Endothelial cell of umbilical vein (primary cell): ENCODE measurements at places on chromosomes 1 and 21.

DNA sequence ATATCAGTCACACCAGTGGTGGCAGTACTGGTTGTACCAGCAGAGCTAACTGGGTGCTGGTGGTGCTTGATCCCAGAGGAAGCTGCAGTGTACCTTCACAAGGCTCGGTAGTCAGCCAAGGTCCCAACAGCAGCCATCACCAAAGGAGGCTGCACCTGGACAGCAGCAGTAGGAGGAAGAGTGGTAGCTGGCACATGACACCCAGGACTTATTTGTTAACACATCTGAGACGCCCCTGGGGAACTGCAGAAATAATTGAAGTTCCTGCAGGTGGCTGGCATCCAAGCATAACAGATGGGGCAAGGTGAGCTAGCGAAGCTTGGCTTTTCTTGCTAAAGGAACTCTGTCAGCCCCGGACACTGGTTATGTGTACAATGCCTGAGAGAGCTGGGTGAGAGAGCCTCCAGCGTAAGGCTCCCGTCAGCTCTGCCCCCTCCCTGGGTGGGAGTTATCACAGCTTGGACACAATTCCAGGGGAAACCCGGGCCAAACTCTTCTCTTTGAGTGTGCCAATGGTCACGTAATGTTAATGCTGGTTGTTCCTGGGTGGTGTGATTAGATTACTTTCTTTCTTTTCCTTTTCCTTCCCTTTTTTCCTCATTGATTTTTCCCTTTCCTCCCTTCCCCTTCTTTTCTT lies 29.1 kb upstream of the PARP1 start:
- no peak for DNase-seq
- H3K4me1 ChIP-seq: no peaks in the 10 kb centered on the region
- H3K36me3 ChIP-seq: no peaks in the 10 kb centered on the region
- no peak overlapping the region for H3K4me3 ChIP-seq

- H3K27ac ChIP-seq: no peak overlapping the region
- no peaks in the 10 kb centered on the region for H3K4me1 ChIP-seq
- H3K36me3 ChIP-seq: no peaks in the 10 kb centered on the region
- no peak overlapping the region for H3K4me3 ChIP-seq
- no peaks in the 10 kb centered on the region for H3K27me3 ChIP-seq
These were observed 33.8 kb upstream of the RCAN3 start for GRCh38 chr1:24468685-24469316.

DNA sequence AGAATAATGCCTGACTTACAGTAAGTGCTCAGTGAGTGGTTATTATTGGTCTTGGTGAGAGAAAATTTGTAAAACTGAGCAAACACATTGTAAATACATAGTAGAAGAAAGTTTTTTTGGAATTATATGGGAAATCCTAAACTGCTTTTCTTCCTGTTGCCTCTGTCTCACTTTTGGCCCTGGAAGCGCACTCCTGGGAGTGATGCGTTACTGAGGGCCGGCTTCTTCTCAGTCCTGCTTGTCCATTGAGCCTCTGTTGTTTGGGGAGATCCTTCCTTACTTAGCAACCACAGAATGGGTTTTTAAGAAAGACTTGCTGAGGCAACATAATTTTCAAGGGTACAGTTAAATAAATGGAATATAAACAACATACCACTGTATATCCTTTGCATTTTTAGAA lies 166.0 kb downstream of the EDEM3 start:
- no peaks in the 10 kb centered on the region for H3K27me3 ChIP-seq
- no peak overlapping the region for H3K27ac ChIP-seq
- DNase-seq: no peak
- H3K36me3 ChIP-seq: no peaks in the 10 kb centered on the region
- H3K4me1 ChIP-seq: no peaks in the 10 kb centered on the region
- H3K4me3 ChIP-seq: no peak overlapping the region

GRCh38 chr1:203263496-203263895 lies 34.0 kb upstream of the CHIT1 start:
- H3K36me3 ChIP-seq: no peaks in the 10 kb centered on the region
- no peaks in the 10 kb centered on the region for H3K27me3 ChIP-seq
- peaks cover 4% of the 10 kb centered on the region for H3K4me1 ChIP-seq
- H3K4me3 ChIP-seq: no peak overlapping the region

DNA sequence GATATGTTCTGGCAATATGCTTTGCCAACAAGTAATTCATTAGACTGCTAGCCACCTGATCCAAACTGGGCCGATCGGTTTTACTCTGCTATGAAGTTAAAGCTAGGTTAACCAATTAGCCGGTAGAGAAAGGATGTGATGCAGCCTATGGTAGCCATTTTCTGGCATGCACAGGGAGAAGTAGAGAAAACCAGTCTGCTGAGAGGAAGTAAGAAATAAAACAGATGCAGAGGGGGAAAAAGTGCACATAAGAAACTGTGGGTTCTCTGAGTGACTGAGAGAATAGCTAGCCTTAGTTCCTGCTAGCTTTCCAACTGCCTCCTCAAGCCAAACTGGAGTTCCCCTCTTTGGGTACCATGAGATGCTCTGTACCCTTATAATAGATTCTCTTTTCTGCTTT lies 52.8 kb downstream of the ARID4B start:
- no peaks in the 10 kb centered on the region for H3K4me1 ChIP-seq
- H3K4me3 ChIP-seq: no peak overlapping the region
- no peak for DNase-seq
- no peak overlapping the region for H3K27ac ChIP-seq
- no peaks in the 10 kb centered on the region for H3K36me3 ChIP-seq

DNA sequence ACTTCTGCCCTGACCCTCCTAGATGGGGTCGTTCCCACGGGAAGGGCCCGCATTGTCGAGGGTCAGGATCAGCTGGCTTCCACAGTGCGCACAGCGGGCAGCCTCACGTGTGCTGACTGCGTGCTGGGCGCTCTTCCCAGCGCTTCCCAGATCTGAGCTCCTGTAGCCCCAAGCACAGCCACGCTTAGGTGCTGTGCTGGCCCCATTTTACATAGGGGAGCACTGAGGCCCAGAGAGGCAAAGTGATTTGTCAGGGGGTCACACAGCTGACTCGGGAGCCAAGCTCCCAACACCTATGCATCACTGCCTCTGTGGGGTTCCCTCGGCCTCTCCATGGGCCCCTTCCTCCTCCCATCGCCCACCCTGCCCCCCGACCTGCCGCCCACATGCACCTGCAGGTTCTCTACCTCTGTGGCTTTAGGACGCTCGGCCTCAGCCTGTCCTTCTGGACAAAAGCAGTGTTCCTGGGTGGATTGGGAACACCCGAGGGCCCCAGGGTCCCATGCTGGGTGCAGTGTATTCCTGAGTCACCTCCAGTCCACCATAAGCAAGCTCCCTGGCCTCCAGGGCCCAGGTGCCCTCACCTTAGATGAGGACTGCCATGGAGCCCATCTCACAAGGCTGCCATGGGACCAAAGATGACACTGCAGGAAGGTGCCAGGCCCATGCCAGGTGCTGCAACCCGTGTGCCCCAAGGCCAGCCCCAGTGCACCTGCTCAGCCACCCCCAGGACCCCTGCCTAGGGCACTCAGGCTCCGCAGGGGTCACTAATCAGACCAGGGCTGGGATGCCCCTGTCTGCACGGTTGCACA lies 23.3 kb downstream of the TFF3 start:
- H3K4me3 ChIP-seq: no peak overlapping the region
- H3K36me3 ChIP-seq: no peaks in the 10 kb centered on the region
- no peaks in the 10 kb centered on the region for H3K27me3 ChIP-seq
- no peak overlapping the region for H3K27ac ChIP-seq
- no peak for DNase-seq

GRCh38 chr1:201888282-201889089 lies at the start of gene SHISA4:
TSS of gene SHISA4 (plus strand) at chr1:201888898. CDS start at chr1:201888995, 97 bp downstream.
- H3K4me3 ChIP-seq: peak within 1 kb of the TSS; percentile 53
- H3K27me3 ChIP-seq: no peaks in the 10 kb centered on the region
- peaks cover 9% of the 10 kb centered on the region for H3K4me1 ChIP-seq

DNA sequence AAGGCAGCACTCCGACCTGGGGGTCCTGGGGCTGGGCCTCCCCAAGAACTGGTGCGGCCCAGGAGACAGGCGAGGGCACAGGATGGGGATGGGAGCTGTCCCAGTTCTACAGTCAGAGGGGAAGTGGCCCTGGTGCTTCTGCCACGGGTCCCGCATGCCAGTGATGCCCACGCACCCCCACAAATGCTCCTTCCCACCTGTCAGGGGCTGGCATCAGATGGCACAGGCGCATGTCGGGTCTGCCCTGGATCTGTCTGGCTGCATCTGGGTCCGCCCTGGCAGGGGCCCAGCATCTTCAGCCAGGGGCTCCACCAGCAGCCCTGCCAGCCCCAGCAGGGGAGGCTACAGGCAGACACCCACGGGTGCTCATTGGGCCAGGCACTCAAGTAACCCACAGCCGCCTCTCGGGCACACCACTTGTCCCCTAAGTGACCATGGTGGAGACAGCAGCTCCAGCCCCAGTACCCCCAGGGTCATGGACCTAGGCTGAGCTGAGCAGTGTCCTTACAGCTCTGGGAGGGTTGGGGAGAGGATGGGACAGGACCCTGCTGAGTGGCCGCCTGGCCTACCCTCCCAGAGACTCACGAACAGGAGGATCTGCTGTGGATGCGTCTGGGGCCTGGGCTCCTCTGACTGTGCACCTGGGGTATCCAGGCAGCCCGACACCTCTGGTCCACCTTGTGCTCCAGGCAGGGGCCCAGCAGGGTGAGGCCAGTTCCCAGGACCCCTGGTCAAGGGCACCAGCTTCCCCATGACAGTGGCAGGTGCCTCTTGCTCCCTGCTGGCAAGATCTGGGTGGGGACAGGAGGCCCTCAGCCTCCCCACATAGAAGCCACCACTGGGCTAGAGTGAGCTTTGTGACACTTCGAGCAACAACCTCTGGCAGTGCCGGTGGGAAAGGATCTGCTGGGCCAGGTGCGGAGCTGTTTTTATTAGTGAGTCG lies 5.4 kb downstream of the SMIM1 start:
- H3K4me3 ChIP-seq: no peak overlapping the region
- H3K36me3 ChIP-seq: peaks cover 3% of the 10 kb centered on the region
- H3K27ac ChIP-seq: no peak overlapping the region
- no peaks in the 10 kb centered on the region for H3K4me1 ChIP-seq
- DNase-seq: no peak

- no peak overlapping the region for H3K4me3 ChIP-seq
- peaks cover 16% of the 10 kb centered on the region for H3K4me1 ChIP-seq
- H3K27me3 ChIP-seq: no peaks in the 10 kb centered on the region
- H3K36me3 ChIP-seq: no peaks in the 10 kb centered on the region
- no peak overlapping the region for H3K27ac ChIP-seq
- no peak for DNase-seq
These were observed 13.4 kb downstream of the LAPTM5 start for GRCh38 chr1:30744060-30744756.

GRCh38 chr1:81547261-81547911 lies 253.3 kb upstream of the ADGRL2 start:
- H3K36me3 ChIP-seq: no peaks in the 10 kb centered on the region
- no peak for DNase-seq
- H3K27ac ChIP-seq: no peak overlapping the region
- H3K27me3 ChIP-seq: no peaks in the 10 kb centered on the region

DNA sequence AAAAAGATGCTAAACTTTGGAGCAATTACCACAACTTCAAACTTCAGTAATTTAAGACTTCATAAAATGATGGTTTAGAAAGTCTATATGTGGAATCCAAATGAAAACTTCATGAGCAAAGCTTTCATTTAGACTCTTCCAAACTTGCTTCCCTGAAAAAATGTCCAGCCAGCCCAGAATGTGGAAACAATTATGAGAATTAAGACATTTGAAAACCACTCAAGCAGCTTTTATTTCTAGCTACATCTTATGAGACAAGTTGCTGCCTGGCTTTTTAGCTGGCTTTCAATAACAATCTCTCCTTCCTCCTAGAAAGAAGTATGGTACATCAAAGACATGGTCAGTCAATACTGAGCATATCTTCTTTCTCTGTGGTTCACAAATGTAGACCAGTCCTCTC lies 21.8 kb downstream of the LPAR3 start:
- no peaks in the 10 kb centered on the region for H3K4me1 ChIP-seq
- DNase-seq: no peak
- no peak overlapping the region for H3K4me3 ChIP-seq
- H3K27me3 ChIP-seq: peaks cover 6% of the 10 kb centered on the region
- no peaks in the 10 kb centered on the region for H3K36me3 ChIP-seq

DNA sequence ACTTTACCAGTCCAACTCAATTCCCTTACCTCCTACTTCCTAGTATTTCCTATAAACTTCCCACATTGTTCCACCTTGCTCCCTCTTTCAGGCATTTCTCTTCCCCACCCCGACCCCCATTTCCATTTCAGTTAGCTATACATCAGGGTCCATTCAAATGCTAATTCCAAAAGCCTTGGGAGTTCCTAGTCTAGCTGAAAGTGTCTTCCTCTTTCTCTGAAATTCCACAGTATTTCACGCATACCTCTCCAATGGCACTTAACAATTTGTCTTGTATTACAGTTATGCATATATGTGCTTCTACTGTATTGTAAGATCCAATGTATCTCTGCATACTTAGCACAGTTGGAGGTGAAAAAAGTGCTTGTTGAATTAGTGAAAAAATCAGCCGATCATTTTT lies 94.9 kb downstream of the ZNF644 start:
- H3K4me1 ChIP-seq: no peaks in the 10 kb centered on the region
- DNase-seq: no peak
- H3K4me3 ChIP-seq: no peak overlapping the region
- no peaks in the 10 kb centered on the region for H3K27me3 ChIP-seq
- no peak overlapping the region for H3K27ac ChIP-seq
- no peaks in the 10 kb centered on the region for H3K36me3 ChIP-seq

- H3K36me3 ChIP-seq: no peaks in the 10 kb centered on the region
- peaks cover 30% of the 10 kb centered on the region for H3K4me1 ChIP-seq
- H3K4me3 ChIP-seq: no peak overlapping the region
These were observed 51.4 kb upstream of the RGS1 start for GRCh38 chr1:192524223-192524622.

GRCh38 chr21:38958940-38959691 lies 153.4 kb downstream of the ETS2 start:
- no peaks in the 10 kb centered on the region for H3K36me3 ChIP-seq
- H3K4me3 ChIP-seq: no peak overlapping the region
- no peaks in the 10 kb centered on the region for H3K4me1 ChIP-seq
- H3K27ac ChIP-seq: no peak overlapping the region

GRCh38 chr1:31843506-31843905 lies 27.7 kb upstream of the SPOCD1 start:
- no peaks in the 10 kb centered on the region for H3K27me3 ChIP-seq
- no peaks in the 10 kb centered on the region for H3K4me1 ChIP-seq
- H3K36me3 ChIP-seq: no peaks in the 10 kb centered on the region
- H3K27ac ChIP-seq: no peak overlapping the region

- no peak overlapping the region for H3K4me3 ChIP-seq
- no peak overlapping the region for H3K27ac ChIP-seq
- DNase-seq: no peak
These were observed 636.4 kb downstream of the SMYD3 start for GRCh38 chr1:245870698-245871097.

DNA sequence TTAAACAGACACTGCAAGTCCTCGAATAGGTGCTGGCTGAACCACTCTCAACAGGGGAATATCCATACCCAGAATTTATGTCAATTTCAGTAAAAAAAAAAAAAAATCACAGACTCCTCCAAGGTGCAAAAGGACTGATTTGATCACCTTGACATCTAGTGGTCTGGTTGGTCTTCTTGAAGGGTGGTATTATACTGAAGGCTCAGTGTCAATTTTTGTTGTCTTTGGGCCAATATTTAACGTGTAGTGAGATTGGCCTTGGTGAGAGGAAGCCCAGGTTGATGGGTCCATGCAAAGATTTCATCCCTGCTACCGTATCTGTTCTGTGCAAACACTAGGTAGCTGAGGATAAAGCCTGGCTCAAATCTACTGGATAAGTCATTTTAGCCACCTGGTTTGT lies 4.0 kb upstream of the GBP5 start:
- H3K4me1 ChIP-seq: no peaks in the 10 kb centered on the region
- no peaks in the 10 kb centered on the region for H3K27me3 ChIP-seq
- H3K4me3 ChIP-seq: no peak overlapping the region
